ENCODE measurements at places on chromosomes 7 and 10.

DNA sequence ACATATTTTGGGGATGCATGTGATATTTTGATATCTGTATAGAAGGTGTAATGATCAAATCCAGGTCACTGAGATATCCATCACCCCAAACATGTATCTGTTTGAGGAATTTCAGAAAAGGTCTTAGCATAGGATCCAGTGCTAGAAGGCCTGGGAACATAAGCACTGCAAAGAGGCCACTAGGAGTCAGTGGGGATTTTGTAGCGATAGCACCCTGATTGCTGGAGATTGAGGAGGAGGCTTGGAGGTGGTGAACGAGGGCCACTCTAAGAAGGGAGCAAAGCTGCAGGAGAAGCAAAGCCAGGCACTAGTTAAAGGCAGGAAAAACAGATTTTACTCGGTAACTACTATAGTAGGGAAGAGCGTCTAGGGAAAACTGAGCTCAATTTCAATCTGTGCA, 324.0 kb downstream of the LHFPL3 start:
- no peak for DNase-seq

DNA sequence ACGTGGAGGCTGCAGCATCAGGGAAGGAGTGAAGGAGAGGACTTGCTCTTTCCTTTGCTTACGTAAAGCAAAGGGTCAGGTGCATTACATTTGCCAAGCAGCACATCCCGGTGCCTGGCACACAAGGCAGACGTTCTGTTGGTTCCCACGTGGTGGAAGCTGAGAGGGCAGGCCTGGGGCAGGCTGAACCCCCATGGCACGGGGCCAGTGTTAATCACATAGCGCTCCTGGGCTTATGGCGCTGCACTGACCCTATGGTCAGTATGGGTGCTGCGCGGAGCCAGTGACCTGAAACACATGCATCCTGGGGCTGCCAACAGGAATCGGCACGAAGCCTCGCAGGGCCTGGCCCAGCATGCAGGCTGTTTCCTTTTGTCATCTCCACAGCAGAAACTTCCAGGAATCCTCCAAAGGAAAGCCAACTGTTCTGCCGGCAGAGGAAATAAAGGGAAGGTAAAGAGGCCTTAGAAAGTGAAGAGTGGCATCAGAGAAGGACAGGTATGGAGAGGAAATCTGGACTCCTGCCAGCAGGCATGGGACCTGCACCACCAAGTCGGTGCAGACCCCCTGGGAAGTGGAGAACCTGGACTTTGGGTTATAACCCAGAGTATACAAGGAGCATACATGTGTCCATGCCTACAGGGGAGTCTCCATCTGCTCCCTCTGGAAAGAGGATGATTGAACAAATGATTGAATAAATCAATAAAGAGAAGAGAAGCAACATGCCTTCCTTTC, 560.2 kb downstream of the TCERG1L start:
- no peak for DNase-seq

DNA sequence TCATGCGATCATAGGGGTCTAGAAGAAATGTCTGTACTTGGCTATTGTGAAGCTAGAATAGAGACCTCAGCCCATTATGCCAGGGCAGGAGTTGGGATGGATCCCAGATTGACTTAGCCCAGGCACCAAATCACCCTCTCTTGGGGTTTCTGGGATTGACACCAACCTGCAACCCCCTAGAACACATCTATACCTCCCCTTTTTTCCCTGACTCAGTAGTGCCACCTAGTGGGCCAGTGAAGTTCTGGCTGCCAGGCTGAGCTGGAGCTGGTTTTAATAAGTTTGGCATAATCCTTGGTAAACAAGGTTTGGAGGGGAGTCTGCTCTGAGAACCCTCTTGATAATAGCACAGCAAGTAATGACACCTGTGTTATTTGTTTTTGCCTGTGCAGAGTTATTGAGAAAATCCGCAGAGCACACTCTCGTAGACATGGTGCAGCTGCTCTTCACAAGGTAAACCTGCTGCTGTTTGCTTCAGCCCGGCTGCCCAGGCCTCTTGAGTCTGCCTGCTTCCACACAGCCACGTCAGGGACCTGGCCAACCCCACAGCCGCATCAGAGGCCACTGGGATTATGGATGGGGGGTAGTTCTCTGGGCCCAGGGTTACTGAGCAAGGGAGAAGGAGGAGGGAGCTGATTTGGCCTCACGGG, 43.3 kb upstream of the NFKB2 start:
- peak; percentile 65 for DNase-seq

DNA sequence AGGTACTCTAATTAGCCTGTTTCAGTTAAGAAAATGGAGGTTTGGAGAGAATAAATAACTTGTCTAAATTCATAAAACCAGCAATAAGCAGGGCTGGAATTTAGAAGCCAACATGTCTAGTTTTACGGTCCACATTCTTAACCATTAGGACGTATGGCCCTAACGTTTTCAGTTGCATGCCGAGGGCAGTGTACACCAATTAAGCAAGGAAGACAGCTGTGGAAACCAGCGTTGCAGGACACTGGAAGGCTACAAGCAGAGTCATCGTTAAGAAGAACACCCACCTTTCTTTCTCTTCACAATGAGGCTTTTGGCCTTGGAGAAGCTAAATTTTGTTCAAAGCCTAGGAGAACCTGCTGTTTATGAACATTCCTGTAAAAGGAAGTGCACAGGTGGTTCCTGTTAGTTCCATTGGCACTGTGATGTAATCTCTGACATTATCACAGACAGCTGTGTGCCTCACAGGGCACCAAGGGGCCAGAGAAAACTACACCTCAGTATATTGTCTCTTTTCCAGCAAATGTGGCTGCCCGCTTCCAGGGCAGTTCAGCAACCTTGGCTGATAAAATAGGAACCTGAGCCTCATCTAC, 21.0 kb downstream of the MPP7 start:
- no peak for DNase-seq

- DNase-seq: no peak
Observed at GRCh38 chr10:130169136-130169859, 33.1 kb downstream of the GLRX3 start.

DNA sequence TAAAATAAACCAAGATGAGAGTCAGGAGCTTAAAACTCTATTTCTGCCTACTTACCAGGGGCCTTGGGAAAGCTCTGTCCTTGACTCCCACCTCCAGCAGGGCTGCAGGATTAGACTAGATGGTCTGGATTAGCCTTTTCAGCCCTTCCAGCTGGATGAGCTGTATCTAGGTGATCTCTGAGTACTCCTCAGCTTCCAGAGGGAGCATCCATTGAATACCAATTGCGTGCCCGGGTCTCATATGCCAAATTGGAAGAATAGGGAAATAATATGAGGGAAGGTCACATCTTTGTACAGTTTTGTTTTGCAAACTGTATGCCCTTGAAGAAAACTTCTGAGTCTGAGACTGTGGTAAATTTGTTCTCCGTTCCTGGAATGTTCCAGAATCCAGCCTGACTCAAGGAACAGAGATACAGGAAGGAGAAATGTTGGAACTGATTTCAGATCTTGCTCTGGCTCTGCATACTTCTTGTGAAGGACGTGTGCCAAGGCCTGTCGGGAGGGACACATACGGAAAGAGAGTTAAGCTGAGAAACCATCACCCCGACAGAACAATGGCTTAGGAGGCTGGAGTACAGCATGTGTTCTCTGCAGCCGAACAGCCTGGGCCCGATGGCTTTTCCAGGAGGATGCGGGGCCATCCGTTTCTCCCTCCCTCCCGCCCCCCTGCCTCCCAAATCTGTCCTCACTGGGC, 44.9 kb downstream of the MINDY4 start:
- no peak for DNase-seq

- no peak for DNase-seq
Observed at GRCh38 chr10:132403511-132404168, 6.6 kb downstream of the PWWP2B start.

DNA sequence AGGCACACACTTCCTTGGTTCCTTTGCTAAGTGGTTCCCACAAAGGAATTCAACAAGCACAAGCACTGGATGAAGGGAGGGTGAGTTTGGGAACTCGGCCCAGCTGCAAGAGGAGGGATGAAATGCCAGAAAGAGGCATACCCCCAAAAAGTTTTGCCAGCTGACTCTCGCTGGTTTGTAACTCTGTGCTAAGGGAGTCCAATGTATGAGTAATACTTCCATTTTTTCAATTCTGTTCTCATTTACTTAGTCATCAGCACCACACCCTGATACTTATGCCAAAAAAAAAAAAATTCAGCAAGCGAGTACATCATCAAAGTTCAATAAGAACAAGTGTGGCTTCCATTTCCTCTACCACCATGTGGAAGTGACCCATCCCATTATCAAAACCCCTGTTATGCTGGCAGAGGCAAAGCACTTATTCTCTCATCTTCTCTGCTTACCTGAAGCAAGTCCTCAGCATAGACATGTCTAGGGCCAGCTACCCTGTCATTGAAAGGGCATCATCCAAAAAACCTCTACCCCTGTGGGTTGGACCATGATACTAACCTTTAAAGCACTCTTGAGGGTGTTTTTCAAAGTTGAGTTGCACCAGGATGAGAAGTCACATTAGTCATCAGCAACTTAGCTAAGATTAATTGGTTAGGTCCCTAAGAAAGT, 6.9 kb upstream of the HYCC1 start:
- DNase-seq: no peak

DNA sequence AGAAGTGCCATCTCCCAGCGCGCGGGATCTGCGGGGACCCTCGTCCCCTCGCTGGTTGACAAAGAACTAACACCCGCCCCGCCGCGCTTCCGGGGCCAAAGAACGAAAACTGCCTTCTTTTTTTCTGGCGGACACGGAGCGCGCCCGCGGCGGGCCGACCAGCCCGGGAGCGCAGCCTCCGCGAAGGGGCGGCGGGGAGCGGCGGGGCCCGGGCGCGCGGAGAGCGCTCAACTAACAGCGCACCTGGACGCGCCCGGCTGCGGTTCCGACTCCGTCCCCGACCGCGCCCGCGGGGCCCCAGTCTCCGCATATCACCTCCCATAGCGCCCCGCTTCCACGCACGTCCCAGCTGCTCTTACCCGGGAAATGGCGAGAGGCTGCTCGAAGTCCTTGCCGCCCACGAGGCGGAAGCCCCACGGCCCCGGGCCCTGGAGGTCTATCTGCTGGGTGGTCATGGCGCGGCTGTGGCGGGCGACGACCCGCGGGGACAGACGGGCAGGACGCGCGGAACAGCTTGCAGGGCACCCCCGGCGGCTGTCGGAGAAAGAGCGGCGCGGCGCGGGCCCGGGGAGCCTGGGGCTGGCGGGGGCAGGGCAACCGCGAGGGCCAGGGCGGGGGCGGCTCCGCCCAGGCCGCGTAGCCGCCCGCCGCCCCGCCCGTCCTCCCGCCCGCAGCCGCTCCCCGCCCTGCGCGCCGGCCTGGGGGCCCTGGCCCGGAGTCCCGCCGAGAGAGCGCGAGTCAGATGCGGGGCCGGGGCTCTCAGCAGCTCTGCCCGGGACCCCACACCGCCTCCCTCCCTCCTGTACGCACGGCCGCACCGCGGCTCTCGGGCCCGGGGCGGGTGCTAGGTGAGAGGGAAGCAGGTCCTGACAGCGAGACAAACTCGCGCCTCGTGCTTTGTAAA, at the start of gene PDLIM1:
Gene PDLIM1 (minus strand): TSS at position 543 of the 904 bp plus-strand sequence. CDS start 88 bp downstream, at position 455.
- DNase-seq: peak; percentile 6

GRCh38 chr7:61111-61510, 131.3 kb upstream of the FAM20C start:
- DNase-seq: no peak

DNA sequence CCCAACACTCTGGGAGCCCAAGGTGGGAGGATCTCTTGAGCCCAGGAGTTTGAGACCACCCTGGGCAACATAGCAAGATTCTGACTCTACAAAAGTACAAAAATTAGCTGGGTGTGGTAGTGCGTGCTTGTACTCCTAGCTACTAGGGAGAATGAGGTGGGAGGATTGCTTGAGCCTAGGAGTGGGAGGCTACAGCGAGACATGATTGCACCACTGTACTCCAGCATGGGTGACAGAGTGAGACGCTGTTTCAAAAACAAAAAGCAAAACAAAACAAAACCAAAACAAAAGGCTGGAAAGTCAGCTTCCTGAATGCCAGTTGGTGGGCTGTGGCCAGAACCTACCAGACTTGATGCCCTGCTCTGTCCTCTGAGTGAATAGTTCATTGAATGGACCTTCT, 242.8 kb downstream of the PHTF2 start:
- no peak for DNase-seq

GRCh38 chr10:103838862-103839518, 16.4 kb downstream of the SH3PXD2A start:
- DNase-seq: no peak

- no peak for DNase-seq
Observed at GRCh38 chr7:25586513-25586912, 358.2 kb upstream of the NPVF start.

DNA sequence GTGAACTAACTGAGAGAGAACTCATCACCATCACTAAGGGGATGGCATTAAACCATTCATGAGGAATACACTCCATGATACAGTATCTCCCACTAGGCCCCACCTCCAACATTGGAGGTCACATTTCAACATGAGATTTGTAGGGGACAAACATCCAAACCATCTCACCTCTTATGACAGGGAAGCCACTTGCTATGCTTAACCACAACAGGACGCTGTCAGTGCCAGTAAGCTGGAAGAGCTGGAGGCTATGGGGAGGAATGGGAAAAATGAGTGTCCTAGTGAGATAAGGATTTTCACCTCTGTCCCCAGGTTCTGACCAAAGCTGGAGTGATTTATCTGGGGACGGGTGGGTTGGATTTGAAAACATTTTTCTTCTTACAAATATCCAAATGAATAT, 17.6 kb downstream of the PLCE1 start:
- DNase-seq: no peak

DNA sequence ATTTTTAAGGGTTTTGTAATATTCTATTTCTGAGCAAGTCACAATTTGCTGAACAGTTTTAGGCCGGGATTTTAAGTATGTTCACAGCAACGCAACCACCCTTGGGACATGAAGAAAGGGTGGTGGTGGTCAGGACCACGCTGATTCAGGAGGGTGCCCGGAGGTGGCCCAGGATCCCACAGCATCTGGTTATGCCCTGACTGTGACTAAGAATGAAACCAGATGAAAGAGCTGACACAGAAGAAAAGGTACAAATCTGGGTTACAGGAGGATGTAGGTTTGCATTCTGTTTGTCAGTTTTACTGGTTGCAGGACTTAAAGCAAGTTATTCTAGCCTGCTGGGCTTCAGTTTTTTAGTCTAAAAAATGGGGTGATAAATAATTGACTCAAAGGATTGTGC, 279.7 kb downstream of the CCSER2 start:
- no peak for DNase-seq

GRCh38 chr10:26057466-26057865, 123.4 kb downstream of the MYO3A start:
- DNase-seq: no peak

All from CD4-positive, alpha-beta T cell (primary cell).